ENCODE measurements at places on chromosomes 4 and X.

GRCh38 chr4:188015025-188015940 lies 19.7 kb downstream of the ZFP42 start:
- DNase-seq: no peak

GRCh38 chr4:143025081-143025704 lies 159.5 kb upstream of the USP38 start:
- no peak for DNase-seq

DNA sequence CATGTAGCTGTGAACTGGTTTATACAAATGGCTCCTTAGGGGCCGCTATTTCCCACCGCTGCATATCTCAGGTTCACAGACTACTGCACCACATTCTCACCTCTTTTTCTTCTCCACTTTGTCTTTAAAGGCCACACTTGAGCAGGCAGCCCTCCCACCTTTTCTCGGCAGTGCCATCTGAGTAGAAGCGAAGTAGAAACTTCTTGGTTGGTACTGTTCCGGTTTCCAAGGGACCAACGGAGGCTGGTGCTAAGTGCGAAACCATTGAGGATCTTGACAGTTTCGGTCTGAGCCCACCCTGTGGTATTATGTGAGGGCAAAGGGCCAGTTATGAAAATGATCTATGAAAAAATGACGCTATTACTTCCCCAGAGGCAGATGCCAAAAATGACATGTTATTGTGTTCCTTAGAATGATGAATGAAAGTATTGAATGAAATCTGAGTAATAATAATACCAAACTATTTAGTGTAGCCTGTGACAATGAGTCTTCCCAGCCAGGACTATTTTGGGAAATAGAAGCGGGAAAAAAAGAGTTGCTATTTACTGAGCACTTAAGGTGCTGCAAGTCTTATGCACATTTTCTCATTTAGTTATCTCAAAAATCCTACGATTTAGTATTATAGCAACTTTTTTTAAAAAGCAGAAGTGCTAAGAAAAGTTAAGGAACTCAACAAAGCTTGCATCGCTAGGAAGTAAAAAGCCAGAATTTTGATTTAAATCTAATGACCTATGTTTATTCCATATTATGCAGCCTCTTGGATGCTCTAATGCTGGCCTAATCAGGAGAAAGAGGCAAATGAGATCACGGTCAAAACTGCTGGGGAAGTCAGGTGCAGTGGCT lies 29.6 kb upstream of the CHRNA9 start:
- DNase-seq: no peak

GRCh38 chr4:71683309-71683708 lies 100.6 kb downstream of the GC start:
- no peak for DNase-seq

DNA sequence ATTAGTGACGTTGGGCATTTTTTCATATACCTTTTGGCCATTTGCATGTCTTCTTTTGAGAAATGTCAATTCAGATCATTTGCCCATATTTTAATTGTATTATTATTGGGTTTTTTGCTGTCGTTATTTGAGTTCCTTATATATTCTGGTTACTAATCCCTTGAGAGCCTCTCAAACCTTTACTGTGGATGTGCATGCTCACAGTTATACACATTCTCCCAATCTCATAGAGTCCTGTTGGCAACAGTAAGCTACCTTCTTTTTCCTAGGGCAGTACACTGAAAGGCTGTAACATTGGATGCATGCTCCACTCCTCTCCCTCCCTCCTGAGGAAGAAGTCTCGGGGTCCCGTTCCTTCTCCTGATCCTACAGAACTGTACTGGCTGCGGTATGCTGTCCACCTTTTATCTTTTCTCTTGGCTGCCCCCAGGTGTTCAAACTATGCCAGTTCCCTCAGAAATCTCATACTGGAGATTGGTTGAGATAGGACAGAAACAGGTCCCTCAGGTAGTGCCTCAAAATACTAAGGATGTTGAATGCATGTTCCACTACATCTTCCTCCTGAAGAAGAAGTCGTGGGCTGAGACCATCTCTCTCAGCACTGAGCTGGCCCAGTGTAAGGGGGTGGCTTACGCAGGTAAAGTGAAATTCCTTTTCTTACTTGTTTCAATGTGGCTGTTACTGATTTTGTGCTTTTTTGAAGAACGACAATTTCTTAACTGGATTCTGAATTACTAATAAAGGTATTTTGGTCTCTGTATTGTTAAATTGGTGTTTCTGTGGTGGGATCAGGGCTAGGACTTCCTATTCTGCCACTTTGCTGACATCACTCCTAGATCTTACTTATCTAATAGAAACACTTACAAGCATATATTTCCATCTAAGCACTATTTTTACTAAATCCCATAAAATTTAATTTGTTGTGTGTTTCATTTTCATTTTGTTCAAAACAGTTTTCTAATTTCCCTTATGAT lies 145.4 kb upstream of the HUWE1 start:
- no peak for DNase-seq

GRCh38 chr4:22987870-22988269 lies 295.1 kb downstream of the GBA3 start:
- DNase-seq: no peak

DNA sequence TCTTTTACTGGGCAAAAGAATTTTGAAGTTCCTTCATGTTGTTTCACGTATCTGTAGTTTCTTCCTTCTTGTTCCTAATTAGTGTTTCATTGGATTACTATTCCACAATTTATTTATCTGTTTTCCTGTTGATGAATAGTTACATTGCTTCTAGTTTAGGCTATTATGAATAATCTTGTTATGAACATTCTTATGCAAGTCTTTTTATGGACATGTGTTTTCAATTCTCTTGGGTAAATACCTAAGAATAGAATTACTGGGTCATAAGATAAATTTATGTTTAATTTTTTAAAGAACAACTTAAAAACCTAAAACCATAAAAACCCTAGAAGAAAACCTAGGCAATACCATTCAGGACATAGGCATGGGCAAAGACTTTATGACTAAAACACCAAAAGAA lies 70.9 kb upstream of the RXFP1 start:
- DNase-seq: no peak

GRCh38 chr4:139214039-139214534 lies 37.1 kb upstream of the ELF2 start:
- no peak for DNase-seq

DNA sequence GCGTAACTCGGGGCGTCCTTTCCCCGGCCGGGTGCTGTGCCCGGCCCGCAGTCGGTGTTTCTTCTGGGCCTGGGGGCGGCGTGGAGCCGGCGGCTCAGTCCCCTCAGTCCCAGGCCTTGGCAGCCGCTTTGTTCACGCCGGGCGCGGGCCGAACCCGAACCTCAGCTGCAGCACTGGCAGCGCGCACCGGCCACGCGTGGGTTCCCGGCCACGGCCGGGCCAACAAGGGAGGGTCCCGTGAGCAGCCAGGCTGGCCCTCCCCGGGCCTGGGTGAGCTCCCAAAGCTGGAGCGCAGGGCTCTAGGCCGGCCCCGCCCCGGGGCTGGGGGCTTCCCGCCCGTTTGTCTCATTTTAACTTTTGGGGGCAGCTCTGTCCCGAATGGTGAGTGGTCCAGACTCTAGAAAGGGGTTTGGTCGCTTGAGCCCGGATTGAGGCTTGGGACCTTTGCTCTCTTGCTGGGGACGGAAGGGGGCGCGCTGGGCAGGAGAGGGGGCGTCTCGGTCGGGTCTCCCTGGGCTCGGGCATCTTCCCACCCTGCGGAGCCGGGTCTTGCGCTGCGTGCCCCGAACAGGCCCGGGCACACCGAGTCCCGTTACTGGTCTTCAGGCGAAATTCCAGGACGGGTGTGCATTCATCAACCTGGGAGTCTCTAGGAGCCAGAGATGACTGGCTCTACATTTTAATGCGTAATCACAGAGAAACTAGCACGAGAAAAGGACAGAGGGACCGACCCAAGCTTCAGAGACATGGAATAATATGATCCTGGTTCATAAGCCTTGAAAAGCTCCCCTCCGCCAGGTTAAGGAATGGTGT lies 177.1 kb downstream of the CBR4 start:
- DNase-seq: peak; percentile 38

DNA sequence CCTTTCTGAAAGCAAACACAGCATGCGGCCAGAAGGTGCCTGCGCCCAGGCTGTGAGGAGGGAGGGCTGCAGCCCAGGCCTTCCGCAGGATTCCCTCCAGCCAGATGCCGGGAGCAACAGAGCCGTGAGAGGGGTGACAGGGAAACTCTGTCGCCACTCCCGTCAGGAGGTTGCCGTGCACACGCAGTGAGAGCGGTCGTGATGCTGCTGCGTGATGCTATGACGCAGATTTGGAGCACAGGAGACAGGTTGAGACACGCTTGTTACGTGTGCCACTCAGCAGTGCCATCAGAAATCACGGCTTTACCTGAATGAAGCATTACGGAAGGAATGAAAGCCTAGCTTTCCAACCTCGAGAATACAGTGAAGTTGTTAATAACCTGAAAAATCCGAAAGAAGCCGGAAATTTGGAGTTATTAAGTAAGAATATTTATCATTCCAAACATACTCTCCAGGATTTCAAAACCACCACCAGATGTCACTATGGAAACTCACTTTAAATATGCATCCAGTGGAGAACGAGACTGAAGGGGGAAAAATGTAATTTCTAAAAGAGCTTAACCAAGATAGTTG lies 54.4 kb downstream of the FAT1 start:
- DNase-seq: no peak

DNA sequence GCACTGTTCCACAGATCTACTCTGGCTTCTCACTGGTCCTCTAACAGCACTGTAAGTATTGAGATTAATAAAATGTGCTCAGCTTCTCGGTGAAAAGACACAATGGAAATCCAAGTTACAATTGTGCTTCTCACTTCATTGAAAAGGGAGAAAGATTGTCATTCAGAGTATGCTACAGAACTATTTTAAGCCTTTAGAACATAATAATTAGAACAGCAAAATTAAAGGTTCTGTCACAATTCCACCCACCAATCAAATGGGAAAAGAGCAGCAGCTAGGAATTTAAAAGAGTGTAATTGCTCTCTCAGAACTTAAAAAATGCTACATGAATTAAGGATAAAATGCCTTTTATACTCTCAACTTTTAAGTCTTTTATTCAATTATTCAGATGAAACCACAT lies 329.4 kb downstream of the ANK2 start:
- DNase-seq: no peak

DNA sequence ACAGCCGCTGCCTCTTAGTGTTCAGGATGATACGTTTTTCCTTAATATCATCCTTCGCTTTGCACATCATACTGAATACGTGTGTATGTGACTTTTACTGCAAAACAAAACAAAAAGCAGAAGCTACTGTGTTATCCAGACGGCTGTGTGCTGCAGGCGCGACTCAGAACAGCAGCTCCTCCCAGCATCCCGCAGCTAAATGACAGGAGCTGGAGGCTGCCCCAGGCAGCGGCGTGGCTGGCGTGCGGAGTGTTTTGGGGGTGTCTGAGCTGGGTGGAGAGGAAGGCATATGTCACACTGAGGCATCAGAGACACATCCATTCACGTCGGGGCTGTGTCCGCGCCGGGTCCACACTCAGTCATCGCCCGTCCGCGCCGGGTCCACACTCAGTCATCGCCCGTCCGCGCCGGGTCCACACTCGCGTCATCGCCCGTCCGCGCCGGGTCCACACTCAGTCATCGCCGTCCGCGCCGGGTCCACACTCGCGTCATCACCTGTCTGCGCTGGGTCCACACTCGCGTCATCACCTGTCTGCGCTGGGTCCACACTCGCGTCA lies 16.6 kb downstream of the PCGF3 start:
- no peak for DNase-seq

- DNase-seq: no peak
Observed at GRCh38 chr4:39134683-39135306, 47.5 kb upstream of the WDR19 start.

DNA sequence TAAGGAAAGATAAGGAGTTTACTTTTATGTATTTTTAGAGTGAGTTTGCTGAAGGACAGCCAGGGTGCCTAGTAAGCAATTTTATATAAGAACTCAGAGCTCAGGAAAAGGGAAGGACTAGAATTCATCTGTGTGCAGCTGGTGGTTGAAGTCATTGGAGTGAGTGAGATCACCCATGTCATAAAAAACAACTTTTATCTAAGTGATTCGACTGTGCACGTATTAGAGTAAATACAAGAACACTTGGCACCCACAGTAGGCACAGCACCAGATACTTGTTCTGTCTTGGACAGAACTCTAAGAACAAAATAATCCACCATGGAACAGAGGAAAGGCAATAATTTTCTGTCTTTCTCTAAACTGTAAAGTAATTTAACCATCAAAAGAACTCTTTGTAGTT lies 31.6 kb downstream of the SYNPO2 start:
- no peak for DNase-seq

- DNase-seq: no peak
Observed at GRCh38 chr4:23878912-23879732, 10.7 kb downstream of the PPARGC1A start.

GRCh38 chrX:103063918-103064434 lies at the start of gene BEX1:
Gene BEX1 (minus strand): TSS chrX:103064171. CDS start chrX:103063274, 897 bp downstream.
- peak; percentile 49 for DNase-seq

DNA sequence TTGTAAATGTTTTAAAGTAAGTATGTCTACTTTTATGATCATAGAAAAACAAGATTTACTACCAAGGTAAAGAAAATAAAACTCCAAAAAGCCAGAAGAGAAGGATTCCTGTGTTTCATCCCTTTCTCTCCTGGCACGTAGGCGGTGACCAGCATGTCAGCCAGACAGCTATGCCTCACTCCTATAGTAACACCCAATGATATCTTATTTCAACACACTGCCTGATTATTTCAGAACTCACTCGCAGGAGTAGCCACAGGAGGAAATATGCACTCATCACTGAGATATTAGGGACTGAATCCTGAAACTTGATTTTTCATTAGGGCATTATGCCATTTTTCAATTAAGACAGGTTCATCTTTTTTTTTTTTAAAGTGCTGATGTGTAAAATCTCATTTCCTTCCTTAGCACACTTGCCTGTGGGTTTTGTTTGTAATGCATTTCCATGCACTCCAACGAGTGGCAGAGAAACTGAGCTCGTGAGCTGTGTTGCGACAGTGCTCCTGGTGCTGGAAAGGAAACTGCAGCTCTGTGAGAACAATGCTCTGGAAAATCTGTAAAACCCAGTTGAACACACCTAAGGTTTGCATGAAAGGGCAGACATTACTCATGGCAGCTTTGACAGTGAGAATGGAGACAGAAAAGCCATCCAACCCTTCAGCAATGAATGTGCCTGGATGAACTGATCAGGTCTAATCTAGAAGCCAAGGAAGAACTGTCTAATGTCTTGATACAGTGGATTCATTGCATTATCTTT lies 18.2 kb downstream of the RAI2 start:
- DNase-seq: no peak

- no peak for DNase-seq
Observed at GRCh38 chr4:122715221-122715620, 17.3 kb upstream of the BBS12 start.

GRCh38 chr4:38523054-38523453 lies 140.9 kb upstream of the KLF3 start:
- no peak for DNase-seq

All from left cardiac atrium (tissue), 4 donors.